Astrocyte (in vitro differentiated cells and primary cell): ENCODE measurements at places on chromosomes 12 and 14. TPM values are rescaled to one million over a fixed set of nuclear protein-coding genes. Genes with fewer than 3 reads are reported as not detected.
A peak's percentile ranks its signal among the peaks of the same experiment; 100 is the strongest.

The GSG1 gene
- 0.23 TPM in 1 of 2 replicates, not detected in the other for total RNA-seq

The ZNF705A gene
- not detected in 2 replicates for total RNA-seq

The GPRC5A gene
- 4.2 and 12.5 TPM in 2 replicates for total RNA-seq

DNA sequence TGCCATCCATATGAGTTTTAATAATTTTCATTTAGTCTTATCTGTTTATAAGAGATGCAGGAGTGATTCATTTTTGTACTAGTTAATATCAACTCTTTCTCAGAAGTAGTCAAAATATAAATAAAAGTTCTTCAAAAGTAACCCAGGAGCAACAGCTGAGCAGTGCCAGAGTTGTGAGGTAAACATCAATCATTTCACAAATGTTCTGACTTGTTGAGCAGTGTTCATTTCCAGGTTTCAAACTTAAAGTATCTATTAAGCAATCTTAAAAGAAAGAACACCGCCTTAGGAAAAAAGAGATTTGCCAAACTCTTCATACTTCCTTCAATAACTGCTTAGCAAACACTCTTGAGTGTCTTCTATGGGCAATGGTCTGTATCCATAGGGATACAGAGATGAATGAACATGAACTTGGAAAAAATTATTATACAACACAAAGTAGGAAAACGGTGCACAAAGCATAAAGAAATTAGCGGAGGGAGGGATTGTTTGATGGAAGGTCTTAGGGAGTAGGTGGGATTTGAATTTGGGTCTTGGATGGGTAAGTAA, 41.9 kb upstream of the POC1B start:
- H3K4me3 ChIP-seq: no peak overlapping the region
- no peaks in the 10 kb centered on the region for H3K4me1 ChIP-seq
- H3K36me3 ChIP-seq: no peaks in the 10 kb centered on the region
- no peak for DNase-seq
- no peaks in the 10 kb centered on the region for H3K27me3 ChIP-seq

GRCh38 chr14:56587701-56588100, 8.1 kb downstream of the TMEM260 start:
- H3K4me3 ChIP-seq: no peak overlapping the region
- H3K36me3 ChIP-seq: peaks cover 8% of the 10 kb centered on the region
- no peaks in the 10 kb centered on the region for H3K27me3 ChIP-seq
- H3K4me1 ChIP-seq: no peaks in the 10 kb centered on the region
- no peak overlapping the region for H3K27ac ChIP-seq

GRCh38 chr12:100789146-100789545, 5.4 kb upstream of the ANO4 start:
- DNase-seq: peak; percentile 60
- no peaks in the 10 kb centered on the region for H3K36me3 ChIP-seq
- no peak overlapping the region for H3K4me3 ChIP-seq
- H3K27ac ChIP-seq: no peak overlapping the region
- H3K27me3 ChIP-seq: no peaks in the 10 kb centered on the region
- peaks cover 1% of the 10 kb centered on the region for H3K4me1 ChIP-seq
